ENCODE measurements at places on chromosomes 7 and 10.

GRCh38 chr7:23696916-23697441 is 13.0 kb upstream of the STK31 start:
- peak; percentile 80 for DNase-seq

- no peak for DNase-seq
These were observed 51.4 kb upstream of the APBB1IP start for GRCh38 chr10:26386781-26387180.

DNA sequence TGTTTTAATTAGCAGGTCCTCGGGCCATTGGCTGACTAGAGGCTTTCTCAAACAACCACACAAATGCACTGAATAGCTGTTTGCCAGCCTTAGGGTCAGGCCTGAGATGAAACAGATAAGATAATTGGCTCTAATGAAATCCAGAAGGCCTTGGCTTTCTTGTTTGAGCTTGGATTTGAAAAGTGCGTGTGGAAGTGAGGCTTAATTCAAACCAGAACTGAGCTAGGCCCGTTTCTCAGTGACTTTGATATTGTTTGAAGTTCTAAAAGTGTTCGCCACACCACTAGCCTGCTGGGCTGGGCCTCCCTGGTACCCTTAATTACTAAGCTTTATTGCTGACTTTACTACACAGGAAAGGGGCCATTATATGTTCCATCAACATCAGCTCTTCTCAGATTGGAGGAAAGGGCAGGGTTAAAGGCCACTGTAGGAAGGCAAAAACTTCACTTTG is 270.6 kb downstream of the TWIST1 start:
- peak; percentile 86 for DNase-seq

GRCh38 chr7:82445271-82445670 is 1.7 kb upstream of the CACNA2D1 start:
- DNase-seq, result no peak

DNA sequence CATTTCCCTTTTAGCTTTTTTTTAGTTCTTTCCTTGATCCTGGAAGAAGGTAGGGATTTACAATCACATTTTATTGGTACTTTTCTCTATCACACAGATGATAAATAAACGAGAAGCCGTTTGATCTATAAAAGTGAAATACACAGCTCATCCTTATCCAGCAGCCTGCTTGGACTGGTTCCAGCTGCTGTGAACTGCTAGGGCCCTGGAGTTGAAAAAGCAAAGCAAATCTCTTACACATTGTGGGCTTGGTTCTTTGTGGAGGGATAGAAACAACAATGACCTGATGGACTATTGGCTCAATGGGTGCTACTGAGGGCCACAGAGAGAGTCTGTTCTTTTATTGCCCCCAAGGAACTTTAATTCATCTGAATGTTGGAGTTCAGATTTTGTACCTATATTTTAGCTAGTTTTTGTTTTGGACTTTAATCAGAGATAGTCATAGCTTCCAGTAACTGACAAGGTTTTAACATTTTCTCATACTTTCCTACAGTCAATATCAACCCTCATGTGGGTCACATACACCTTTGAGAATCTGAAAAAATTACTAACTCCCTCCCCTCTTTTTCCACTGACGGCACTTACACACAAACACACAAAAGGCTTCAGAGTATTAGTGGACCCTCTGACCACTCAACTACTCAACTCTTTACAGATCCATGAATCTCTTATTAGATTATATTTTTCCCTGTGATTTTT is 91.6 kb upstream of the CCDC6 start:
- DNase-seq, result no peak

- no peak for DNase-seq
These were observed 11.0 kb downstream of the PRR15 start for GRCh38 chr7:29574659-29575058.

GRCh38 chr10:1253523-1254353 is 197.6 kb downstream of the WDR37 start:
- peak; percentile 48 for DNase-seq

All from islet precursor cell (in vitro differentiated cells).